ENCODE measurements at places on chromosomes 2 and 18.

DNA sequence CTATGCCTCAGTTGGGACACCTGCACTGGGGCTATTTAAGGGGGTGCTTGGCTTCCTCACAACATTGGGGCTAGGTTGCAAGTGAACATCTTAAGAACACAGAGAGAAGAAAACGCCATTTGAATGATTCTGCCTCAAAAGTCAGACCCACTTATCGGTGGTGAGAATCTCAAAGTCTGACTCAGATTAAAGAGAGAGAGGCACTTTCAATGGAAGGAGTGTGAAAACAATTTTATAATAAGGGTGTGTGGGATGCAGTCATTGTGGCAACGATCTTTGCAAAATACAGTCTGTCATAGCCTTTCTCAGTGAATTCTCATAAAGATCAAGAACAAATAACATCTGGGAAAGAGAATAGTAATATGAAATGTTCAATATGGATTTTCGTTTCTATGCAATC, 41.8 kb downstream of the CCDC102B start:
- DNase-seq, result no peak

DNA sequence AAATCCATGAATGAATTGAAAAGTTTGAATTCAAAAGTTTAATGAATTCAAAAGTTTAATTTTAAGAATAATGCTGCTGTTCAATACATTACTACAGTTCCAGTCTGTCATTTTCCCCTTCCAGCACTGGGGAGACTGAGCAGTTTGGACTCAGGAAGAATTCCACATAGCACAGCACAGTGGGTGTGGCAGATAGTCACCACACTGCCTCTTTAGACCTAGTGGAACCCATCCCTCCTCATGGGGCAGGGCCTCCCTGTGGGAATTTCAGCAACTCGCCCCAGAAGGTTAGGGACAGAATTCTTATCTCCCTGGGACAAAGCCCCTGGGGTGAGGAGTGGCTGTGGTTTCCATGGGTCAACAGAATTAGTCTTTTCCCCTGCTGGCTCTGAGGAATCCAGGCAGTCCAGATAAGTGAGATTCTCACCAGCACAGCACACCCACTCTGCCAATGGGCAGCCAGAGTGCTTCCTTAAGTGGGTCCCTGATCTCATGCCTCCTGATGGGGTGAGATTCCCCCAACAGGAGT, 442.0 kb upstream of the SYT4 start:
- DNase-seq, result no peak

DNA sequence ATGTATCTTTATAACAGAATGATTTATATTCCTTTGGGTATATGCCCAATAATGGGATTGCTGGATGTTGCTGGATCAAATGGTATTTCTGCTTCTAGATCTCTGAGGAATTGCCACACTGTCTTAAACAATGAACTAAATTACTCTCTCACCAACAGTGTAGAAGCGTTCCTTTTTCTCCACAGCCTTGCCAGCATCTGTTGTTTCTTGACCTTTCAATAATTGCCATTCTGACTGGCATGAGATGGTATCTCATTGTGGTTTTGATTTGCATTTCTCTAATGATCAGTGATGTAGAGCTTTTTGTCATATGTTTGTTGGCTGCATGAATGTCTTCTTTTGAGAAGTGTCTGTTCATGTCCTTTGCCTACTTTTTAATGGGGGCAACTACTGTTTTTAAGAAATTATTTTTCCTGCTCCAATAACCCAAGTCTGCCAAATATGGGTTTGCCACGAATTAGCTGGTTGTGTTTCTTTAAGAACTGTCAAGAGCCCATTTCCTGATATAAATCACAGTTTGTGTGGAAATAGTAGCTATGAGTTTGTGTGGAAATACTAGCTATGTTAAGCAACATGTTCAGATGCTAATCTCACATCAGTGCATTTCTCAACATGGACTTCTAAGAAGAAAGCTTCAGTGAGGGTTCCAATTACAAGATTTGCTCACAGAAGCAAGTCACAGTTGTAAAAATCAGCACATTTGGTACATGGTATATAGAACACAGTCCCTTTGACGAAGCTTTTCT, 259.4 kb downstream of the ANAPC1 start:
- no peak for DNase-seq

- DNase-seq, result no peak
Observed at GRCh38 chr2:5482929-5483331, 209.3 kb upstream of the SOX11 start.

DNA sequence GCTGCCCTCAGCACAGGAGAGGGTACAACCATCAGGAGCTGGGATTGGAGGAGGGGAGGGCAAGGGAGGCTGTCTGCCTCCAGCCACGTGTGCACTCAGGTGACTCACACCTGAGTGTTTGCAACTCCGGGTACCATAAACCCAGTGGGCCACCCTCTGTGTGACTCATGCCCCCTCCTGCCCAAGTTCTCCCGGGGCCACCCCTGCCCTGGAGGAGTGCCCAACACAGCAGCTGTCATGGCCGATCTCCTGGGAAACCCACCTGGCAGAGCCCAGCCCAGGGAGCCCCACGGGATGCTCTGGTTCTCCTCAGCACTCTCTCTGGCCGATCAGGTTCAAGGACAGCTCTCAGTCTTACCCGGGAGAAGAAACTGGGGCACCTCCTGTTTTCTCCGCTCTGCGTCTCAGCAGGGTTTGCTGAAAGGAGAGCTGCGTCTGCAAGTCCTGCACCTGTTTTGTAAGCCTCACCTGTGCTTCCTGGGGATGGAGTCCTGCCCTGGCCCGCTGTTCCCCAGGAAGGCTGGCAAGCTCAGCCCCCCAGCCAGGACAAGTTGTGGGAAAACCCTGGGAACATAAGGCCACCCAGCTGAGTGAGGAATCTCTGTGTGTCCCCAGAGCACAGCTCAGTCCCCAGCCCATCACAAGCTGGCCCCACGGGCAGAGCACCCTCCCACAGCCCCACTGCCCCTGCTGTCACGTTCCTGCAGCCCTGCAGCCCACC, 44.0 kb upstream of the UBE2F start:
- DNase-seq, result no peak

Data from NCI-H1092 (cell line).